PC-3 (cell line): ENCODE measurements at places on chromosomes 2 and 18. TPM values are rescaled to one million over a fixed set of nuclear protein-coding genes. Genes with fewer than 3 reads are reported as not detected.

Gene EML6
- total RNA-seq, result 5.3 and 15.7 TPM in 2 replicates

Gene PSMA8
- total RNA-seq, result not detected in 2 replicates

Gene ERICH2
- total RNA-seq, result 1.4 and 1.9 TPM in 2 replicates

Gene CAPN13
- total RNA-seq, result 0.44 and 1.9 TPM in 2 replicates
